Hindlimb muscle (tissue), 1 donor: ENCODE measurements at places on chromosomes 5 and 9.

DNA sequence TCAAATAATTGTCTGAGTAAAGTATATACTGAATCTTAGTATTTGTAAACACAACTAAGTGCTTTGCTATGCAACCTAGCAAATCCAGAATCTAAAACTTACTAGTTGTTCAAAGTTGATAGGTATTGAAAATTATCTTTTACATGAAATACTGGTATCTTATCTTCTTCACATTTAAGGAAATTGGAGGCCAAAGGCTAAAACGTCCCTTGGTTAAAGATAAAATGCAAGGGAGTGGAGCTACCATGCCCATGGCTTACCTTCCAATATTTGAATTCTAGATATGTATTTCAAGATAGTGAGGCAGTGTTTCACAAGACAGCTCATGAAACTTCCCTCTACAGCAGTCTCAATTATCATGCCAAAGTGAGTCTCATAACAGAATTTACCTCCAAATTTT, 373.5 kb downstream of the KIAA0825 start:
- DNase-seq: no peak

DNA sequence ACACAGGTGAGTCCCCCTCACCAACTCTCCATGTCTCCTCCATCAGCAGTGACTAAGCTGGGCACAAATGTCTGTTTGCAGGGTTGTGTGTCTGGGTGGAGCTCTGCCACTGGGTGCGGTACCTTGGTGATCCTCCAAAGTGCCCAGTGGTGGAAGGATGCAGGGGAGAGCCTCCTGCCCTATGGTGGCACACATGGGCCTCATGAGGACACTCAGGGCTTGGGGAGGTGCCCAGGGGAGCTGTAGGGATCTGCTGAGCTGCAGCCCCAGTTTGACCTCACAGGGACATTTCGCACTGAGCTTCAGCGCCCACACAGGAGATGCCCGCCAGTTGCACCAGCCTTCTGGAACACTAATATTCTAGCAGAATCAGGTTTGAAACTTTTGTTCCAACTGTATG, 29.5 kb downstream of the S1PR3 start:
- no peak for DNase-seq

DNA sequence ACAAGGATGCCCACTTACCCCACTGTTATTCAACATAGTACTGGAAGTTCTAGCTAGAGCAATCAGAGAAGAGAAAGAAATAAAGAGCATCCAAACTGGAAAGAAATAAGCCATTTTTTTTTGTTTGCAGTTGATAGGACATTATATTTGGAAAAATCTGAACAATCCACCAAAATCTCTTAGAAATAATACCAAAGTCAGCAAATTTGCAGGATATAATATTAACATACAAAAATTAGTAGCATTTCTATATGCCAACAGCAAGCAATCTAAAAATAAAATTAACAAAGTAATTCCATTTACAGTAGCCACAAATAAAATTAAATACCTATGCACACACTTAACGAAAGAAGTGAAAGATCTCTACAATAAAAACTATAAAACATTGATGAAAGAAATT, 599.3 kb downstream of the CDH9 start:
- DNase-seq: no peak

DNA sequence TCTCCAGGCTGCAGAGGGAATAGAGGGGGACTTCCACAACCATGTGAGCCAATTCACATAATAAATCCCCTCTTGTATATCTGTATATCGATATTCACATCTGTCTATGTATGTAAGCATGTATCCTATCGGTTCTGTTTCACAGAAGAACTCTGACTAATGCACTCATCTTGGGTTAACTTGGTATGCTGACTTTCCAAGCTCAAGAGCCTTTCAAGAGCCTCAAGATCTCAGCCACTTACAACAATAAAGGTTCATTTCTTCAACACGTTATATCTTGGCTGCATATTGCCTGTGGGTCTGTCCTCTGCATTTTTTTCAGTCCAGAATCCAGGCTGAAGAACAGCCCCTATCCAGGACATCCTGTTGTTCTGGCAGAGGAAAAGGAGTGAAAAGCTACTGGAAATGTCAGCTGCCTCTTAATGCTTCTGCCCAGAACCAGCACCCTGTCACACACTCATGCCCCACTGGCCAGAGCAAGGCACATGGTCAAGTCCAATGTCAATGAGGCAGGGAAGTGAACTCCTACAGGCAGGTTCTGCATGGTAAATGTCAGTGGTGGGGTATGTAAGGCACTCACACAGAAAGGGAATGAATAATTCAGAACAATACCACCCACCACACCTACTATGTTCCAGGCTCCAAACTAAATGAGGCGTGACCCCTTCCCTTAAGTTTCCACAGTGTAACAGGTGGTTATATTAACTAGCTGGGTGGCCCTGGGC, 91.6 kb upstream of the ICE1 start:
- no peak for DNase-seq

DNA sequence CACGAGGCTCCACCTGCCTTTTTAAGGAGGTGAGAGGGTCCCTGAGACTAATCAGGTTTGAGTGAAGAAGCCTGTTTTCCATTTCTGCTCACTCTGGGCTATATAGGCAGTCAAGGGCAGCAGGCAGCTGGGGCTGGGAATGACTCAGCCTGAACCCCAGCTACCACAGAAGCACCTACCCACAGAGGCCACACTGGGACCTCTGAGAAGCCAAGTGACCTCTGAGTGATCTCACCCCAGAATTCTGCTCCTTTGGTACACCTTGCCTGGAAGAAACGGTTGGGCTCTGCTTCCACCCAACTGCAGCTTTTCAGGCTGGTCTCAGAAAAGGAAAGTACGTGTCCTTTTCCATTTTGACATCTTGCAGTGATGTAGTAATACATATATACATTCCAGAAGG, 6.8 kb downstream of the FAM219A start:
- no peak for DNase-seq

DNA sequence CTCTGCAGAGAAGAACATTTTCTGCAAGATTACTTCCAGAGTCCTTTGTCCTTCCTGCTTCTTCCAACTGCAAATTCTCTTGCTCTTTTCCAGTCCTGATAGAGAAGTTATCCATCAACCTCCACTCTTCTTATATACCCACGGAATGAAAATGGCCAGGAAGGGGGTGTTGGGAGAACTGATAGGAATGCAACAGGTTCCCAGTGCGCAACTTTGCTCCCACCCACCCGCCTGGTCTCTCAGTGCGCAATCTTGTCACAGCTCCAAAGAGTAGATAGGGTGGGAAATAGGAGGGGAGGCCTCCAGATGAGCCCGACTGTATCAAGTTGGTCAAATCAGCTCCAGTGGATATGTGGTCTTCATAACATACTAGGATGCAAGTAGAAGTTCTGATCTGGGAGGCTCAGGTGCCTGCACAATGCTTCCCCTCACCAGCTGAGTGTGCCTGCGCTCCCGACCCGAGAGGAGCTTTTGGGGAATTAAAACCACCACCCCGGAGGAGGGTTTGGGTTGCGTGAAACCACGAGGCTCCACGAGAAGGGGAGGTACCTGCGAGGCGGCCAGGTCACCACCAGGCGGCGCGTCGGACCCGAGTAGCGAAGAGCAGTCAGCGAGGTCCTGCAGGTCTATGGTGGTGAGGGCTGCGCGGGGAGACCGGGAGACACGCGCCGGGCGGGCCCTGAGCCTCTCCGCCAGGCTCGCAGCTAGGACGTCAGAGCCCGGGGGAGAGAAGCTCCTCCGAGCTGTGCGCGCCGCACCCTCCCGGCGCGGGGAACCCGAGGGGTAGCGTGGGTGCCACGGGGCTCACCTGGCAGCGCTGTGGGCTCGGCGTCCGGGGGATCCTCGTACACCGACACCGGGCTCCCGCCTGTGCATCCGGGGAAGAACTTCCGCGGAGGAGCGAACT, 835 bp downstream of the MCIDAS start:
- DNase-seq: peak; percentile 31

GRCh38 chr5:104071887-104072286, 509.3 kb upstream of the NUDT12 start:
- DNase-seq: no peak

DNA sequence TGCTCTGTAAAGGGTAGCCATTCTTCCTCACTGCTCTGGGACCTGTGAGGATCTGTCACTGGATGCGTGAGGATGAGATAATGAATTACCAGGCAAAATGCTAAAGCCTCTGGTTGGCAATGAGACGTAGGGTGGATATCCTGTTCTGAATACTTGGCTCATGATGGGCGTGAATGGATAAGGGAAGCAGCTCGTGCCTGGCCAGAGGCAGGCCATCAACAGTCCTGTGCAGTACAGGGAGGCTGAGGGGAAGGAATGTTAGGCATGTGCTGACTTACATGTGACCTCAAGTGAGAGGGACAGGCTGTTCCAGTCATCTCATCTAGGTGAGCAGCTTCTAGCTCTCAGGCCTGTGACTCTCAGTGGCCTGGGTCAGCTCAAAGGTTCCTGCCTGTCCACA, 172.8 kb downstream of the CARTPT start:
- no peak for DNase-seq

DNA sequence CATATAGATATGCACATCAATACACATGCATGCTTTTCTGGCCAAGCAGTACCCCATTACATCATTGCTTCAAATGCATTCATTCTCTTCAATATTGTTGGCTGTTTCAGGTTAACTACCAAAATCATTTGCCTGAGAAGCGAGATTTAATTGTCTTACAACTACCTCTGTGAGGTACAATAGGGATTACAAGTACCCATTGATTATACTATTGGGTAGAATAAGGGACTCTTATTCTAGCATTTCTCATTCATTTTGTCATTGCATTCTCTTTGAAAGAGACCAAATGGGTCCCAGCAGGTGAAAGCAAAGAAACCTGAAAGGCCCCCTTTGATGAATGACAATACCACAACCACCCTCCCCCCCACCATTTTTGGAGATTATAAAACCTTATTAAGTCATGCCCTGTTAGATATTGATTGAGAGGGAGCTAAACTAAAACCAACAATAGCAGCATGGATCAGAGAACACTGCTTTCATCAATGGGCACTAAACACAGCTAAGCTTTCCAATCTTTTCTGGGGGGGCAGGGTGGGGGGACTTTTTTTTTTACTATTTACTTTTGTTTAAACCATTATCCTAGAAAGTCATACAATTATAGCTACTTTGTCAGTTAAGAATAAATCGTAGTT, 375.0 kb upstream of the CCNH start:
- no peak for DNase-seq

GRCh38 chr9:130667120-130667435, 2.7 kb downstream of the PRDM12 start:
- DNase-seq: no peak

GRCh38 chr9:23492126-23493002, 333.7 kb downstream of the ELAVL2 start:
- peak; percentile 39 for DNase-seq

GRCh38 chr9:17403539-17403938, 175.3 kb upstream of the SH3GL2 start:
- DNase-seq: no peak

DNA sequence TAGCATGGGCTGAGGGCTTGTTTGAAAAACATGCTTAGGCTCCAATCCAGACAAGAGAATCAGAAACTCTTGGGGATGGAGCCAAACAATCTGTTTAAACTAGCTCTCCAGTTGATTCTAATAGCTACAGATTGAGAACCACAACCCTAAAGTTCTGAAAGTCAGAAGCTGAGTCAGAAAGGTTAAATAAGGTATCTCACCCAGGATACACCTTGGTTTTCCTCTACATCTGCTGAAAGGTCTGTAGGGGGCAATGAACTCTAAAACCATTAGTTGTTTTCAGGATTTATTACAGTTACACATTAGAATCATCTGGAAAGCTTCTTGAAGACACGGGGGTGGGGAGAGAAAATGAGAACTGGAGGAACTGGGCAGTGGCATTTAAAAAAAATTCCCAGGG, 5.7 kb downstream of the GFM2 start:
- DNase-seq: no peak

DNA sequence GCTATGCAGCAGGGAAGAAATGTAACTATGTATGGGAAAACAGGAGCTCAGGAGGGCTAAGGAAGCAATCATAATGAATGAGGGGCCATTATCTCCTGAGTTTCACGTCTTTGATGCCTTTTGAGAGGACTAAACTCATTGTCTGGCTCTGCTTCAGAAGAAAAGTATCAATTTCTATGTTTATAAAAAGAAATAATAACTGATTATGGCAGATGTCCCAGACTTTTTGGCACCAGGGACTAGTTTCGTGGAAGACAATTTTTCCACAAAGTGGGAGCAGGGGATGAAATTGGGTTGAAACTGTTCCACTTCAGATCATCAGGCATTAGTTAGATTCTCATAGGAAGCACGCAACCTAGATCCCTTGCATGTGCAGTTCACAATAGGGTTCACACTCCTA, 8.7 kb upstream of the IL7R start:
- no peak for DNase-seq

DNA sequence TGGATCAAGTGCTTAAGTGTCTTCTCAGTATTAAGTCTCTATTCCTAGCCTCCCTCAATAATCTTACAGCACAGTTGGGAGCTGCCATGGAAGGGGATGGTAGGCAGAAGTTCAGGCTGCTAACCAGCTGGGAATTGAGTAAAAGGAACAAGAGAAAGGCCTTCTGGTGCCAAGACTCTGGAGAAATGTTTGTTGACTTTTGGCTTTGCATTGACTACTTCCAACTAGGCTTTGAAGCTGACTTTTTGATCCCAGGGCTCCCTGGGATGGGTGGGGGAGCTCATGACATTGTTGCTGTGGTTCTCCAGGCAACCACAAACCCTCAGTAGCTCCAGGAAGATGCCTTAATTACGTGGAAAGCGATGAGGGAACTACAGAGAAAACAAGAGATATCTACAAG, 85.2 kb upstream of the HTR4 start:
- no peak for DNase-seq

GRCh38 chr5:75322066-75322465, 15.0 kb upstream of the HMGCR start:
- no peak for DNase-seq

DNA sequence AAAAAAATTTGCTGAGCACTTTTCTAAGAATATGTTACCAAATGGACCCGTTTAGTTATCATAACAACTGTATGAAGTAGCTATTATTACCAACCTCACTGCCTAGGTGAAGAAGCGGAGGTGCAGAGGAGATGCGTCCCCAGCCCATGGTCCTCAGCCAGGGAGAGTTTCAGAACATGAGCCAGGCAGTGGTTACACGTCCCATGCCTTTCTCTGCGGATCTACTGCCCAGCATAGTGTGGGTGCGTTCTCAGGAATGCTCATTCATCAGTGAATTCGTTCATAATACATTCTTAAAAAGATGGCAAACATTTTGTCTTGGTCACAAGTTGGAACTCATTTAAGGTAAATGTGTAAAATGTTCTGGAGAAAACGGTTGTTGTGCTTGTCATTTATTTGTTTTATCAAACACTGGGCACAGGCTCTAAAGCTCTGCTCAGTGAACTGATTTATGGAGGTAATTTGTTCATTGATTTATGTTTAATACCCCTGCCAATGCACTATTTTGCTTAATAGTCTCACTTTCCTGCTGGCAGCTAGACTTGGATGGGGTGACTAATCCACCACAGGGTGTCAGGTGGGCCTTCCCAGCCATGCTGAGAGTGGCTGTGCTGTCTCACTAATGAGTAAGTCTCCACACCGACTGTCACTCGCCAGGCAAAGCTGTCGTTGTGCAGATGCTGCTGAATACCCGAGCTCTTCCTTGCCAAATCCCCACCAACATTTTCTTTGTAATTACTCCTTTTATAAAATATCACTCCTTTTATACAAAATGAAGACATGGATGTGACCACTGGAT, 248.8 kb downstream of the TENT4A start:
- no peak for DNase-seq
